Right kidney (tissue), 9 donors: ENCODE measurements at places on chromosomes 16 and 17.

- no peak for DNase-seq
Measured at GRCh38 chr16:13607289-13607688, 312.7 kb upstream of the ERCC4 start.

DNA sequence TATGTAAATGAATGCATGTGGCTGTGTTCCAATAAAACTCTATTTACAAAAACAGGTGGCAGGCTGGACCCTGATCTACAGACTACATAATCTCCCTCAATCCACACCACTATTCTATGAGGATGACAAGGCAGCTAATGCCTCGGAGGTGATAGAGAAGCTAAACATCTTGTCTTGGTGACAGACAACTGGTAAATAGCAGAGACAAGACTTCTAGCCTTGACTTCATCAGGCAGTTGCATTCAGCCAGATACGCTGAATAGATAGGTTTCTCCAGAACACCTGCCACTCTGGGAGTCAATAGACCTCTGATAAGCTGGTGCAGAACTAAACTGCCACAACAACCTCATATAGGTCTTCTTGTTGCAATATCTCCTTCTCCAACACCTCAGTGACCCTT, 3.3 kb downstream of the ATPAF2 start:
- DNase-seq = no peak

DNA sequence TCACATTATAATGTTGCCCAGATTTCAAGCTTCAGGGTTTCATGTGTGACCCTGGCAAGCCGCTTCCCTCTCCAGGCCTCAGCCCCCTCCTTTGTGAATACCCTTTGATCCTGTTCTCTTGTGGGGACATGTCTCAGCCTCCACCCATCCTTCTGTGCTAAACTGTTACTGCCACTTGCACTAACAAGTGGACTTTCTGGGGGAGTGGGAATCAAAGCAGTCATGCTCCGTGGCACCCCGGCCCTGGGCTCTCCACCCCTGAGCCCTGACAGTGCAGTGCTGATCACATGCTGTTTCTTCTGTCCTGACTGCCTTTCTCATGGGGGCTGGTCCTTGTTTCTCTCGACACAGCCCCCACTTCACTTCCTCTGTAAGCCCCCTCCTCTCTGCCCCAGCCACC, 9.7 kb upstream of the DCAF7 start:
- DNase-seq = no peak

- no peak for DNase-seq
Measured at GRCh38 chr17:61233991-61234750, 165.5 kb upstream of the TBX2 start.

DNA sequence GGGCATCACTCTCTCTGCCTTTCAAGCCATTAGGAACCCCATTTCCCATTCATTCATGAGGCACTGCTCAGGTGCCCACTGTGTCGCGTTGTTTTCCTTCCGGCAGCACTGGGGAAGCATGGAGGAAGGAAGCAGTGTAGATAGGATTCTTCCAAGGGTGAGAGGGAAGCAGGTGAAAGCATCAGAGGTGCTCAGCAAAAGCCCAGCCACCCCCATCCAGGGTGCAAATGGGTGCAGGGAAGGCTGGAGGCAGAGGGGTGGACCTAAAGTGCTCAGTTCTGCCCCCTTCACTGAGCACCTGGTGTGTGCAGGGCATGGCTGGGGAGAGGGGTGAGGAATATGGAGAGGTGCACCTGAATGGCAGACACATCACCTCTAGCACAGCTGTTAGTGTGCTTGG, 3.4 kb upstream of the NXPH3 start:
- DNase-seq = no peak
